Thyroid gland (tissue), 4 donors: ENCODE measurements at places on chromosomes 2 and 18. TPM values are rescaled to one million over a fixed set of nuclear protein-coding genes. Genes with fewer than 3 reads are reported as not detected.
A peak's percentile ranks its signal among the peaks of the same experiment; 100 is the strongest.

GRCh38 chr2:218671654-218672566, at the start of the genes RNF25 and STK36:
Gene RNF25, minus strand, starts transcription at chr2:218672002. Its CDS starts 32 bp downstream, at chr2:218671970.
Gene STK36, plus strand, starts transcription at chr2:218672086. Its CDS starts 744 bp downstream, at chr2:218672830.
- H3K36me3 ChIP-seq: peaks cover 16% of the 10 kb centered on the region
- peak; percentile 87 for DNase-seq
- peak within 1 kb of the TSS; percentile 5 for H3K27ac ChIP-seq

DNA sequence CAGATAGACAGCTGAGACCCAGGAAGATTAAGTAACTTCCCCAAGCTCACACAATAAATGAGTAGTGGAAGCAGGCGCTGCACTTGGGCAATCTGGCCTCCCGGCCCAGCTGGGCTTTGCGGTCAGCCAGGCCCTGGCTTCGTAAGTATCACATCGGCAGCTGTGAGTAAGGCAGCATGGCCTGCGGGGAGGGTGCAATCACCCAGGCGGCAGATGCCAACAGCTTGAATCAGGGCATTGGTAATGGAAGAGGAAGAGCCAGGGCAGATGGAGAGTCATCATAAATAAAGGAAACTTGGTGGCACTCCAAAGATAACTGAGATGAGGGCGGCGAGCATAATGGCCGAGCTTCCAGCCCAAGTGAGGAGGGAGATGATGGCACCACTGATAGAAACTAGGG, 217.9 kb upstream of the PID1 start:
- H3K4me1 ChIP-seq: no peaks in the 10 kb centered on the region
- H3K27me3 ChIP-seq: no peaks in the 10 kb centered on the region
- H3K36me3 ChIP-seq: no peaks in the 10 kb centered on the region
- no peak overlapping the region for H3K27ac ChIP-seq
- no peak overlapping the region for H3K4me3 ChIP-seq
- DNase-seq: no peak

- no peaks in the 10 kb centered on the region for H3K36me3 ChIP-seq
- no peak overlapping the region for H3K4me3 ChIP-seq
- DNase-seq: no peak
- peaks cover 23% of the 10 kb centered on the region for H3K4me1 ChIP-seq
- no peak overlapping the region for H3K27ac ChIP-seq
Measured at GRCh38 chr2:186542002-186542401, 47.9 kb upstream of the ITGAV start.

DNA sequence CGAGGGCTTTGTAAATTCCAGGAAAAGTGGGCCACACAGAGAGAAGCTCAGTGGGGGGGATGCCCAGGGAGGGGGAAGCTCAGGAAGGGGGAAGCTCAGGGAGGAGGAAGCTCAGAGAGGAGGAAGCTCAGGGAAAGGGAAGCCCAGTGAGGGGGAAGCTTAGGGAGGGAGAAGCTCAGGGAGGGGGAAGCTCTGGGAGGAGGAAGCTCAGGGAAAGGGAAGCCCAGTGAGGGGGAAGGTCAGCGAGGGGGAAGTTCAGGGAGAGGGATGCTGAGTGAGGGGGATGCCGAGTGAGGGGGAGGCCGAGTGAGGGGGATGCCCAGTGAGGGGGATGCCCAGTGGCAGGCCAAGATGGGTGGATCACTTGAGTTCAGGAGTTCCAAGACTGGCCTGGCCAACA, 821 bp upstream of the CHRNG start:
- no peak for DNase-seq
- H3K27me3 ChIP-seq: no peaks in the 10 kb centered on the region
- no peaks in the 10 kb centered on the region for H3K4me1 ChIP-seq
- H3K27ac ChIP-seq: no peak overlapping the region

MAPK4 gene
- 17.9 TPM for total RNA-seq

MOCOS gene
- total RNA-seq: 0.96 TPM

HOXD9 gene
- total RNA-seq: 3.9 TPM

PLA2R1 gene
- 142 TPM for total RNA-seq
